ENCODE measurements at places on chromosomes 2 and 18. TPM values are rescaled to one million over a fixed set of nuclear protein-coding genes. Genes with fewer than 3 reads are reported as not detected.

TRMT61B gene
- 17.0 TPM for total RNA-seq

SCYGR4 gene
- total RNA-seq: not detected

GMCL1 gene
- 63.8 TPM for total RNA-seq

SEPTIN10 gene
- 64.3 TPM for total RNA-seq

RNMT gene
- 42.9 TPM for total RNA-seq

HRH4 gene
- 0.09 TPM for total RNA-seq

ZSWIM2 gene
- total RNA-seq: not detected

GRCh38 chr2:129908721-129909373 lies 70.6 kb upstream of the RAB6C start:
- H3K4me3 ChIP-seq: no peak overlapping the region
- H3K27ac ChIP-seq: no peak overlapping the region

GRCh38 chr18:49862656-49863385 lies 49.5 kb upstream of the ACAA2 start:
- H3K27me3 ChIP-seq: no peaks in the 10 kb centered on the region
- H3K36me3 ChIP-seq: peaks cover 12% of the 10 kb centered on the region
- peaks cover 28% of the 10 kb centered on the region for H3K4me1 ChIP-seq

GRCh38 chr2:207409517-207409916 lies 120.2 kb upstream of the CREB1 start:
- H3K27me3 ChIP-seq: no peaks in the 10 kb centered on the region
- no peaks in the 10 kb centered on the region for H3K36me3 ChIP-seq
- H3K27ac ChIP-seq: no peak overlapping the region
- H3K4me1 ChIP-seq: no peaks in the 10 kb centered on the region
- no peak overlapping the region for H3K4me3 ChIP-seq
- DNase-seq: no peak

DNA sequence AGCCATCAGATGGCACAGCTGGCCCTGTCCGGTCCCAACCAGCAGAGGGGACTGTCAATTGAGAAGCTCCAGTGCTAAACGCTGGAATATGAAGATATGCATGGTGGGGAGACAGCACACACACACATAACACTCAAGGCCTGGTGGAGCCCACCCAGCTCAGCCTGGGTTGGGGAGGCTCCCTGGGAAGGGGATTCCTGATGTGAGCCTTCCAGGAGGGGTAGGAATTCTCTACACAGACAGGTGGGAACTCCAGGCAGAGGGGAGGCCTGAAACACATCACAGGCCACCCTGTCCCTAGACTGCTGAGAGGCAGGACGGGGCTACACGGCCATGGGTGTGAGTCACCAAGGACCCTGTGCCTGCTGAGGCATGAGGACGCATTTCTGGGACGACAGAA lies 49.4 kb upstream of the SH3RF3 start:
- H3K27me3 ChIP-seq: peaks cover 50% of the 10 kb centered on the region
- H3K4me3 ChIP-seq: no peak overlapping the region
- H3K4me1 ChIP-seq: no peaks in the 10 kb centered on the region
- H3K36me3 ChIP-seq: no peaks in the 10 kb centered on the region
- DNase-seq: no peak
- H3K27ac ChIP-seq: no peak overlapping the region

GRCh38 chr2:64228126-64228678 lies 84.0 kb upstream of the PELI1 start:
- peak overlapping the region; percentile 49 for H3K27ac ChIP-seq
- H3K4me1 ChIP-seq: peaks cover 10% of the 10 kb centered on the region
- peaks cover 11% of the 10 kb centered on the region for H3K36me3 ChIP-seq

DNA sequence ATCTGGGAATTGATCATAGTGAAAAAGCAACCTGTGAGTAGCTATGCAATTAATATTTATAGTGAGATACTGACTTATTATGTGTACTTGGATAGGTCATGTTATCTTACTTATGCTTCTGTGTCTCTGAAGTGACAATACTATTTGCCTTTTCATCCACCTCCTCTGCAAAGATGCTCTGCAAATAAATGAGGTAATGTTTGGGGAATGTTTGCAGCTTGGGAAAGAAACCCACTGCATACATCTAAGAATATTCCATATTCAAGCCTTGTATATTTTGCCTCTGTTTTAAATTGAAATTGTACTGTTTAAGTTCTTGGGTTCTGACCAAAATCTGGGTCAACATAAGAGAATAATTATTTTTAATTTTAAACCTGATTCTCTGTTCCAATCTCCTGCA lies 217.4 kb upstream of the DTNA start:
- peaks cover 18% of the 10 kb centered on the region for H3K36me3 ChIP-seq
- DNase-seq: no peak
- peak overlapping the region; percentile 70 for H3K4me3 ChIP-seq
- peaks cover 8% of the 10 kb centered on the region for H3K27me3 ChIP-seq
- no peak overlapping the region for H3K27ac ChIP-seq

GRCh38 chr2:137250401-137250800 lies 485.1 kb downstream of the THSD7B start:
- DNase-seq: no peak
- H3K4me3 ChIP-seq: no peak overlapping the region
- peaks cover 8% of the 10 kb centered on the region for H3K4me1 ChIP-seq
- no peaks in the 10 kb centered on the region for H3K27me3 ChIP-seq

DNA sequence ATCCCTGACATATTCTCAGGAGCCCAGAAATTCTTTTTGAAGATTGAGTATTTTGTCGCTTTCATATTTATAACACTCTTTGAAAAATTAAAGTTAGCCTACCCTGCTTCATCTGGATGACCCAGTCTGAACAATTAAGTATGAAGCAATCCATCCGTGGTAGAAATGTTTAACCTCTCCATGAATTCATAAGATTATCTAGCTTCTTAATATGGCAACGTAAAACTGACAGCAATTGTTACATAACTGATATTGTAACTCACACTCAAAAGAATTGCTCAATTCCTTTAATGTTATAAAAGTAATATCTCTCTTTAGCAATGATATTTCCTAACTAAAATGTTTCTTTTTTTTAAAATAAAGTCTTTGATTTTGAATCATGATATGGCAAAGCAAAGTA lies 7.2 kb upstream of the ABCA12 start:
- no peaks in the 10 kb centered on the region for H3K36me3 ChIP-seq
- no peak overlapping the region for H3K27ac ChIP-seq
- no peaks in the 10 kb centered on the region for H3K4me1 ChIP-seq
- no peaks in the 10 kb centered on the region for H3K27me3 ChIP-seq
- no peak overlapping the region for H3K4me3 ChIP-seq

- H3K4me1 ChIP-seq: peaks cover 8% of the 10 kb centered on the region
- H3K27ac ChIP-seq: no peak overlapping the region
- no peaks in the 10 kb centered on the region for H3K27me3 ChIP-seq
- no peaks in the 10 kb centered on the region for H3K36me3 ChIP-seq
Measured at GRCh38 chr18:32319084-32319483, 129.2 kb downstream of the MEP1B start.

DNA sequence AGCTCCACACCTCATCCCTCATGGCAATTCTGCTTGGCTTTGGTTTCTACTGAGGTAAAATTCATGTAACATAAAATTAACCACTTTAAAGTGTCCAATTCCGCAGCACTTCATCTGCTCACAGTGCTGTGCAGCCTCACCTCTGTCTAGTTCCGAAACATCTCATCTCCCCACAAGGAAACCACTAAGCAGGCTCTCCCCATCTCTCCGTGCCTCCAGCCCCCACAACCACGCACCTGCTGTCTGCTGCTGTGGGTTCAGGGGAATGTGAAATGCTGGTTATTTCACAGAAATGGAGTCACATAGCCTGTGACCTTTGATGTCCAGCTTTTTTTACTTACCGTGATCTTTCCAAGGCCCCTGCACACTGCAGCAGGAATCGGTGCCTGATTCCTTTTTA lies 7.7 kb upstream of the GPC1 start:
- peaks cover 17% of the 10 kb centered on the region for H3K36me3 ChIP-seq
- H3K4me3 ChIP-seq: no peak overlapping the region
- peaks cover 22% of the 10 kb centered on the region for H3K27me3 ChIP-seq
- H3K27ac ChIP-seq: no peak overlapping the region

GRCh38 chr18:58639751-58640427 lies 11.0 kb upstream of the ALPK2 start:
- no peaks in the 10 kb centered on the region for H3K27me3 ChIP-seq
- no peaks in the 10 kb centered on the region for H3K4me1 ChIP-seq
- DNase-seq: no peak
- H3K27ac ChIP-seq: no peak overlapping the region

GRCh38 chr2:130963849-130964793 lies 127.4 kb downstream of the ARHGEF4 start:
- H3K36me3 ChIP-seq: peaks cover 6% of the 10 kb centered on the region
- peaks cover 54% of the 10 kb centered on the region for H3K27me3 ChIP-seq
- H3K4me1 ChIP-seq: peaks cover 21% of the 10 kb centered on the region
- H3K4me3 ChIP-seq: peak overlapping the region; percentile 70
- DNase-seq: peak; percentile 16

GRCh38 chr18:52237551-52237950 lies 102.4 kb upstream of the DCC start:
- no peak overlapping the region for H3K4me3 ChIP-seq
- peak overlapping the region; percentile 63 for H3K27ac ChIP-seq
- H3K36me3 ChIP-seq: no peaks in the 10 kb centered on the region
- no peaks in the 10 kb centered on the region for H3K27me3 ChIP-seq

DNA sequence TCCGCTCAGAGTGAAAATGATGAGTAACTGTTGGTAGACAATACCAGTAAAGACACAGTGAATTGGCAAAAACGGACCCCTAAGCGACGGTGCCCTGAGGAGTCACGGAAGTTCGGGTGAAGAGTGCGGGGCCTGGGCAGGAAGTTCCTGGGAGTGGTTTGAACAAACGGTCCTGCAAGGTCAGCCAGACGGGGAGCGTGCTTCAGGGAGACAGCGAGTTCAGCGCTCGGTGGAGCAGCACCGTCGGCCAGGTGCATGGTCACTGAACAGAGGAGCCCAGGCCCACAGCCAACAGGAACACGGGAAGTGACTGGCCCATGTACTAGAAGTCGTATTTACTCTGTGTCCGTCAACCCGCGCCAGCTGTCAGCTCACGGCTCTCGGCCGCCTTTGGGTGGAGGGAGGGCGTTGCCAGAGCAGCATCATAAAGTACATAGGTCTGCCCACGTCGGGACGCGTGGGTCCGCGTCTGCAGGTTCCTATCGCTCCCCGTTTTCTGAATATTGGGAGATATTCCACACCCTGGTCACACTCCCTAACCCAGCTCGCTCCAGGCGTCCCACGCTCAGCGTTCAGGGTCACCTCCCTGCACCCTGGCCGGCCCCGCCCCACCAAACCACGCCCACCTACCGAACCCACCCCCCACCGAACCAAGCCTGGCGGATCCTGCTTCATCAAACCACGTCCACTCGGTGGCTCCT lies 75.6 kb upstream of the UXS1 start:
- H3K4me3 ChIP-seq: peak overlapping the region; percentile 83
- H3K27me3 ChIP-seq: no peaks in the 10 kb centered on the region
- peak; percentile 52 for DNase-seq
- peaks cover 9% of the 10 kb centered on the region for H3K4me1 ChIP-seq

DNA sequence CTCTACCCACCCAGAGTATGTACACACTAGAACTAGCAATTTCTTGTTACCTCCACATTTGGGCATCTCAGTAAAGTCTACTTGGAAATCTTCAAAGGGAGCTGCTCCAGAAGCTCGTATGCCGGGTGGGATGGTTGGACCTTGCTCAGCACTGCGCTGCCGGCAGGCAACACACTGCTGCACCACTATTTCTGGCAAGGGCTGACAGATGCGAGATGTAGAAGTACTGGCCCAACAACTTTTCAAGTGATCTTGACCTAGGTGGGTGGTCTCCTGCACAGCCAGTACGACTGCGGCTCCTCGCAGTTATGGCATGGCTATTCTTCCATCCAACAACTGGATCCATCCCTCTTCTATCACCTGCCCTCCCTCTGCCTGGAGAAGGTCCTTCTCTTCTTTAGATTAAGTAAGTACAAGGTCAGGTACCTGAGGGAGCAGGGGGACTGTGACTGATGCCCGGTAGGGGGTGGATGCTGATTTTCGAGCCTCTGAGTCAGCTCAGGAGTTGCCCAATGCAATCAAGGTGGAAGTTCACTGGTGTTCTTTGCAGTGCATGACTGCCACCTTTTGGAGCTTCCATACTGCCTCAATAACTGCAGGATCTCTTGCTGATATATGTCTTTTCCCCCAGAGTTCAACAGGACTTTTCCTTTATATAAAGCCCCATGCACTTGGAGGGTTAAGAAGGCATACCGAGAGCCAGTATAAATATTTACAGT lies 100.4 kb upstream of the SLC1A4 start:
- H3K36me3 ChIP-seq: no peaks in the 10 kb centered on the region
- no peak overlapping the region for H3K27ac ChIP-seq
- H3K4me1 ChIP-seq: no peaks in the 10 kb centered on the region
- peaks cover 26% of the 10 kb centered on the region for H3K27me3 ChIP-seq
- H3K4me3 ChIP-seq: no peak overlapping the region

GRCh38 chr2:240454106-240454901 lies 18.8 kb downstream of the GPC1 start:
- peaks cover 23% of the 10 kb centered on the region for H3K4me1 ChIP-seq
- peak overlapping the region; percentile 53 for H3K4me3 ChIP-seq
- no peak overlapping the region for H3K27ac ChIP-seq
- peaks cover 17% of the 10 kb centered on the region for H3K27me3 ChIP-seq

GRCh38 chr2:205700331-205701132 lies 18.2 kb downstream of the NRP2 start:
- no peaks in the 10 kb centered on the region for H3K27me3 ChIP-seq
- peak overlapping the region; percentile 46 for H3K27ac ChIP-seq
- peaks cover 34% of the 10 kb centered on the region for H3K4me1 ChIP-seq
- H3K4me3 ChIP-seq: no peak overlapping the region
- H3K36me3 ChIP-seq: no peaks in the 10 kb centered on the region

GRCh38 chr2:232942831-232943230 lies 70.2 kb downstream of the NGEF start:
- H3K4me1 ChIP-seq: no peaks in the 10 kb centered on the region
- no peak for DNase-seq
- H3K4me3 ChIP-seq: no peak overlapping the region
- no peak overlapping the region for H3K27ac ChIP-seq

- no peak overlapping the region for H3K27ac ChIP-seq
- H3K4me1 ChIP-seq: no peaks in the 10 kb centered on the region
- no peaks in the 10 kb centered on the region for H3K36me3 ChIP-seq
Measured at GRCh38 chr2:51997571-51997970, 965.6 kb upstream of the NRXN1 start.
